ENCODE measurements at places on chromosomes 16 and 17. TPM values are rescaled to one million over a fixed set of nuclear protein-coding genes. Genes with fewer than 3 reads are reported as not detected.
A peak's percentile ranks its signal among the peaks of the same experiment; 100 is the strongest.

DNA sequence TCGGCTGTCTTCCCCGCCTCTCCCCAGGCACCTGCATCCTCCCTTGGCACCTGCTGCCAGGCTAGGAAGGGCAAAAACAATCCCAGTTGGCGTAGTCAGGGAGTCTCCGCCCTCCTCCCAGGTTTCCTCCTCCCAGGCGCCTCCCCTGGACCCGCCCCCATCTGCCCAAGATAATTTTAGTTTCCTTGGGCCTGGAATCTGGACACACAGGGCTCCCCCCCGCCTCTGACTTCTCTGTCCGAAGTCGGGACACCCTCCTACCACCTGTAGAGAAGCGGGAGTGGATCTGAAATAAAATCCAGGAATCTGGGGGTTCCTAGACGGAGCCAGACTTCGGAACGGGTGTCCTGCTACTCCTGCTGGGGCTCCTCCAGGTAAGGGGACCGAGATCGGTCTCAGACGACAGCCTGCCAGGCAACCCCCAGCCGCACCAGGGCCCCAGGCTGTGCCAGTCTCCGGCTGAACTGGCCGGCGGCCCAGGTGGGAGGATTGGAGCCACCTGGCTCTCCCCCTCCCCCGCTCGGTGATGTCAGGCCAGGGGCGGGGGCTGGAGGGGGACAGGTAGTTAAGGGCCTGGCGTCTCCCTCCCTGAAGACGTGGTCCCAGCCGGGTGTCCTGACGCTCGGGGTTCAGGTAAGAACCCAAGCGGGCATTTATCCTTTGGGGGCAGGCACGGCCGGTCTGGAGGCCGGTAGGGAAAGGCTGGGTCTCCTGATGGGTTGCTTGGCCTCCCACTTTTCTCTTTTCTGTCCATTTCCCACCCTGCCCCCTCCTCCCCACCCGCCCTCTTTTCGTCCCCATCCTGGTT, at the start of gene GRB7:
Gene GRB7 (plus strand): TSS at position 179 of the 808 bp plus-strand sequence. CDS start 4,364 bp downstream, outside the sequence.
- H3K4me3 ChIP-seq = peak within 1 kb of the TSS; percentile 77
- peak; percentile 100 for DNase-seq
- H3K27ac ChIP-seq = peak within 1 kb of the TSS; percentile 21
- H3K27me3 ChIP-seq = no peaks in the 10 kb centered on the region
- H3K4me1 ChIP-seq = peaks cover 54% of the 10 kb centered on the region

The ABCC12 gene
- not detected for total RNA-seq

The ACAP1 gene
- 4.1 TPM for total RNA-seq

The TOM1L1 gene
- total RNA-seq = 46.8 TPM

DNA sequence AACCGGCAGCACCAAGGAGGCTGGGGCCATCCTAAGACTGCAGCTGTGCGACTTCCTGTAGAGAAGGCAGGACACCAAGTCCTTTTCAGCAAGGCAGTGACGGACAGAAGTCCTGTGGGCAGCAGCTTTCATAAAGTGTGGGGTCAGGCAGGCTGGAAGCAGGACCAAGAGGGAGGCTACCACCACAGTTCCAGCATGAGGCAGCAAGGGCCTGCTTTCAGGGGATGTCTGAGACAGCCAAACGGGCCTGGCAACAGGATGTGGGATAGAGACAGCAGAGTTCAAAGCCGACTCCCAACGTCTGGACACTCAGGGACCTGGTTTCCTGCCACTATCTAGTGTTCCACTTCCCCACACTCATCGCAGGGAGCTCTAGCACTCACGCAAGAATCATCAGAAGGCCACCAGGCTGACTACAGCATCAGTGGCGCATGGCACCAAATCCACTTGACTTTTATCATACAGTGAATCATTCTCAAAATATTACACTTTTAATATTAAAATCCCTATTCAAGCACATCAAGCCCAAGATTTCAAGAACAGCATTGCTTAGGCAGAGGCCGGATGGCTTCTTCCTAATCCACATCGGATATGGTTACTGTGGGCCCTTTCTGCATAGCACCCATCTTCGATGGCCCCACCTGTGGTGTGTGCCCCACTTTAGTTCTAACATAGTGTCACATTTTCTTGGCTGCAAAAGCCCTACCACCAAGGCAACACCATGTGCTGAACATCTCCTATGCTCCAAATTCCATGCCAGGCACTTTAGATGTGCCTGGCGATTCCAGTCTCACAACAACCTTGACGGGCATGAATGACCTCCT, 5.2 kb downstream of the USP7 start:
- H3K4me1 ChIP-seq = peaks cover 66% of the 10 kb centered on the region
- DNase-seq = no peak
- H3K27ac ChIP-seq = no peak overlapping the region

- peaks cover 8% of the 10 kb centered on the region for H3K4me1 ChIP-seq
- H3K27ac ChIP-seq = no peak overlapping the region
- no peak overlapping the region for H3K4me3 ChIP-seq
- peak; percentile 20 for DNase-seq
- no peaks in the 10 kb centered on the region for H3K36me3 ChIP-seq
Observed at GRCh38 chr17:29838961-29839360, 91.1 kb downstream of the SSH2 start.

DNA sequence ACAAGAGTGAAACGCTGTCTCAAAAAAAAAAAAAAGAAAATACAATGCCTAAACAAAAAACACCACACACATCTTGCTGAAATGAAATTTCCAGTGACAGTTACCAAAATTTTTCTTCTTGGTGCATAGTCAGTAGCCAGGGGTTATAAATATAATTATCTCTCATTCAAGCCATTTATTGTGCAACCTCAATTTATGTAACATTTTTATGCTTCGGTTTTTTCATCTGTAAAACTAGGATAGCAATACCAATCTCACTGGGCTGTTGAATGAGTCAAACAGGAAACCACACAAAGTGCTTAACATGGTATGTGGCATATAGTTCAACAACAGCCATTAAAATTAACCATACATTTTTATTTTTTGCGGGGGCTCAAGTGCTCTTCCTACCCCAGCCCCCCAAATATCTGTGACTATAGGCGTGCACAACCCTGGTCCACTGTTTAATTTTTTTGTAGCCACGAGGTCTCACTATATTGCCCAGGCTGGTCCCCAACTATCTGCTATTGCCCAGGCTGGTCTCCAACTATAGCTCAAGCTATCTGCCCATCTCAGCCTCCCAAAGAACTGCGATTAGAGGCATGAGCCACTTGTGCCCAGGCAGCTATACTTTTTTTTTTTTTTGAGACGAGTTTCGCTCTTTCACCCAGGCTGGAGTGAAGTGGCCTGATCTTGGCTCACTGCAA, 2.6 kb downstream of the COG4 start:
- H3K4me3 ChIP-seq = no peak overlapping the region
- H3K4me1 ChIP-seq = no peaks in the 10 kb centered on the region
- H3K27ac ChIP-seq = no peak overlapping the region
- H3K27me3 ChIP-seq = no peaks in the 10 kb centered on the region
- peaks cover 63% of the 10 kb centered on the region for H3K36me3 ChIP-seq

DNA sequence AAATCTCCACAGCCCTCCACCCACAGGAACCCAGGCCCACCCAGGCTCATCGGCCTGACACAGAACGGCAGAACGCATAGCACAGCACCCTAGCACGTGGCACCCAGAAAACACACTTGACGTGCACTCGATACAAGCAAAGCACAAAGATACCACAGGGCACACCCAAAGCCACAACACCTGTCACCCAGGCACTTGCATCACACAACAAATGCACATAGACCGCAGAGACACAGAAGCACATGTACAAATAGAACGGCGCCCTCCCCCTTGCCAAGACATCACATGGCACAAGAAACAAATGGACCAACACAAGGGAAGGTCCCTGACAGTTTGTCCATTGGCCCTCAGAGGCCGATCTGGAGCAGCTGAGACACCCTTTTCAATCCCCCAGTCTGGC, 147.7 kb upstream of the WSCD1 start:
- H3K4me1 ChIP-seq = no peaks in the 10 kb centered on the region
- no peak for DNase-seq
- H3K36me3 ChIP-seq = no peaks in the 10 kb centered on the region

DNA sequence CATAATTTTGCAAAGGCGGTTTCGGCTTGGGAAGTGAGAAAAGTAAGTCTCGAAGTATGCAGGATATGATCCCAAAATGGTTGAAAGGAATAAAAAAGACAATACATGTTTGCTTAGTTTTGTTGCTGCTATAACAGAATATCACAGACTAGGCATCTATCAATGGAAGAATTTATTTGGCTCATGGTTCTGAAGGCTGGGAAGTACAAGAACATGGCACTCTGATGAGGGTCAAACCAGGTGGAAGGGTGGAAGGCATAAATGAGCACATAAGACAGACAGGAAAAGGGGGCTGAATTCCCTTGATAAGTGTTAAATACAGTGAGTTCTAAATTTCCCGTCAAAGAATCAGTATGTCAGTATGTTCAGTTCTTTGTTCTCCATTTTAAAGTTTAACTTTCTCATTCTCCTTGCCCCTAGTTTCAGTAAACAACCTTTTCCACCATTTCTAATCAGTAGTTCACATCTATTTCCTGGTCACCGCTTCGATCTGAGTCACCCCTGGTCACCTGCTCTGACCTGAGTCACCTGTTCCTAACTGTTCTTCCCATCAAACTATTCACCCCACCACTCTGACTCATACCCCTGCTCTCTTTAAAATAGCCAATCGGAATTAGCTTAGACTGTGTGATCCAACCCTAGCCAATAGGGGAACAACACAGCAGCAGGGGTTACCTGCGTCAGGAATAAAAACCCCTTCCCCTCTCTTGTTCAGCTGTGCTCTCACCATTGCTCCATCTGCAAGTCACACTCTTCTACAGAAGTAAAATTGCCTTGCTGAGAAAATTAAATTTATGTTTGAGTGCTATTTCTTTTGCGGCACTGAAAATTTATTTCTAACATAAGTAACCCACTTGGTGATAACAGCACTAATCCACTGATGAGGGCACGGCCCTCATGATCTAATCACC, 240.8 kb downstream of the STX8 start:
- H3K27me3 ChIP-seq = no peaks in the 10 kb centered on the region
- no peak for DNase-seq
- no peaks in the 10 kb centered on the region for H3K36me3 ChIP-seq
- no peak overlapping the region for H3K27ac ChIP-seq
- no peaks in the 10 kb centered on the region for H3K4me1 ChIP-seq

The CNTNAP1 gene
- total RNA-seq = 1.2 TPM

GRCh38 chr17:72185564-72185963, 64.7 kb downstream of the SOX9 start:
- H3K27ac ChIP-seq = no peak overlapping the region
- DNase-seq = no peak
- H3K4me3 ChIP-seq = no peak overlapping the region
- H3K36me3 ChIP-seq = no peaks in the 10 kb centered on the region

GRCh38 chr17:17549732-17550366, 41.7 kb downstream of the PEMT start:
- H3K27me3 ChIP-seq = no peaks in the 10 kb centered on the region
- no peak overlapping the region for H3K27ac ChIP-seq
- DNase-seq = no peak
- no peaks in the 10 kb centered on the region for H3K4me1 ChIP-seq
- H3K4me3 ChIP-seq = no peak overlapping the region

Data from Calu3 (cell line).